HFFc6 (cell line): ENCODE measurements at places on chromosomes 3 and 15.

- H3K4me1 ChIP-seq: peaks cover 13% of the 10 kb centered on the region
- no peaks in the 10 kb centered on the region for H3K36me3 ChIP-seq
- no peak overlapping the region for H3K27ac ChIP-seq
- peaks cover 25% of the 10 kb centered on the region for H3K27me3 ChIP-seq
These were observed 44.4 kb downstream of the AQP9 start for GRCh38 chr15:58182460-58183163.

DNA sequence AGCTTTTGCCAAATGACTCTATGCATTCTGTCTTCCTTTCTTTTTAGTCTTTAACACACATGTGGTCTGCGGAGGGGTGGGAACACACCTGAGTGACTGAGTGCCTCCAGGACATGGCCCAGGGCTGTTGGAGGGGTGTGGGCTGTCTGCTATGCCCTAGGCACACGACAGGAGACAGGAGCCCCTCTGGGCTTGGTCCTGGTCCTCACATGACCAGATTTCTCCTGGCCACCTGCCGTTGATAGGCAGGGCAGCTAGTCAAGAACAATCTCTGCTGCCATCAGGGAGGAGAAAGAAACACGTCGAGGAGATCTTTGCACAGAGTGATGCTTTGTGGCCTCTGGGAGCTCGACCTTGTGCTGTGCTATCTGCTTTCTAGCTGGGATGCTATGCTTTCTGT, 176.6 kb downstream of the KLF13 start:
- peaks cover 22% of the 10 kb centered on the region for H3K27me3 ChIP-seq
- no peaks in the 10 kb centered on the region for H3K36me3 ChIP-seq
- H3K4me3 ChIP-seq: no peak overlapping the region
- H3K27ac ChIP-seq: no peak overlapping the region

- H3K36me3 ChIP-seq: no peaks in the 10 kb centered on the region
- peak; percentile 12 for DNase-seq
- peaks cover 18% of the 10 kb centered on the region for H3K27me3 ChIP-seq
- H3K4me3 ChIP-seq: no peak overlapping the region
- H3K4me1 ChIP-seq: peaks cover 51% of the 10 kb centered on the region
These were observed 16.0 kb upstream of the PCOLCE2 start for GRCh38 chr3:142904639-142905436.

DNA sequence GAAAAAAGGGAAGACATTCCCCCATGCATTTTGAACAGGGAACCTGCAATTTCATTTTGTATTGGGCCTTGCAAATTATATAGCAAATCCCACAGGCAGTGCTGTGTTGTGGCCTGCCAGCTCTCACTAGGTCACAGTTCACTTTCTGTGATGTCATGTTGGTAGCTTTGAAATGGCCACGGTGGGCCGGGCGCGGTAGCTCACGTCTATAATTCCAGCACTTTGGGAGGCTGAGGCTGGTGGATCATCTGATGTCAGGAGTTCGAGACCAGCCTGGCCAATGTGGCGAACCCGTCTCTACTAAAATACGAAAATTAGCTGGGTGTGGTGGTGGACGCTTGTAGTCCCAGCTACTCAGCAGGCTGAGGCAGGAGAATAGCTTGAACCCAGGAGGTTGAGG, 27.0 kb upstream of the C15orf39 start:
- H3K36me3 ChIP-seq: peaks cover 2% of the 10 kb centered on the region; the same call in 1 of the 2 replicates
- H3K27ac ChIP-seq: no peak overlapping the region
- peaks cover 14% of the 10 kb centered on the region for H3K27me3 ChIP-seq
- no peak overlapping the region for H3K4me3 ChIP-seq
- no peak for DNase-seq

- H3K36me3 ChIP-seq: no peaks in the 10 kb centered on the region
- H3K4me3 ChIP-seq: no peak overlapping the region
- H3K4me1 ChIP-seq: no peaks in the 10 kb centered on the region
- no peak overlapping the region for H3K27ac ChIP-seq
These were observed 24.0 kb downstream of the PLA2G4B start for GRCh38 chr15:41862515-41863116.

GRCh38 chr15:27210176-27210575, 239.2 kb downstream of the GABRG3 start:
- DNase-seq: no peak
- no peak overlapping the region for H3K4me3 ChIP-seq
- H3K27ac ChIP-seq: no peak overlapping the region
- H3K4me1 ChIP-seq: no peaks in the 10 kb centered on the region
- no peaks in the 10 kb centered on the region for H3K27me3 ChIP-seq

DNA sequence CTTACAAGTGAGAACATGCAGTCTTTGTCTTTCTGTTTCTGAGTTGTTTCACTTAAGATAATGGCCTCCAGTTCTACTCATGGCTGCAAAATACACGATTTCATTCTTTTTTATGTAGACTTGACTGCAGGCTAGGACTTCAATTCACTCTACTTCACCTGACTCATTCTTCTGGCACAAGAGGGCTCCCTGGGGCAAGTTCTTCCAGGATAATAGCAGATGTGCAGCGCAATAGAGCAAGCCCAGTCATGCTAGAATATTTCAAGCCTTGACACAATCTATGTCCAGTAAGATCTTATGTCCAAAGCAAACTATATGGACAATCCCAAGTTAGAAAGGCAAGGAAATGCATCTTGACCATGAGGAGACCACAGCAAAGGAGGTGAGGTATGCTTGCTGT, 211.7 kb upstream of the GADL1 start:
- H3K27me3 ChIP-seq: peaks cover 2% of the 10 kb centered on the region; the same call in 1 of the 2 replicates
- H3K4me1 ChIP-seq: peaks cover 56% of the 10 kb centered on the region
- H3K27ac ChIP-seq: peak overlapping the region; percentile 85
- peak; percentile 89 for DNase-seq
- peak overlapping the region; percentile 69 for H3K4me3 ChIP-seq

DNA sequence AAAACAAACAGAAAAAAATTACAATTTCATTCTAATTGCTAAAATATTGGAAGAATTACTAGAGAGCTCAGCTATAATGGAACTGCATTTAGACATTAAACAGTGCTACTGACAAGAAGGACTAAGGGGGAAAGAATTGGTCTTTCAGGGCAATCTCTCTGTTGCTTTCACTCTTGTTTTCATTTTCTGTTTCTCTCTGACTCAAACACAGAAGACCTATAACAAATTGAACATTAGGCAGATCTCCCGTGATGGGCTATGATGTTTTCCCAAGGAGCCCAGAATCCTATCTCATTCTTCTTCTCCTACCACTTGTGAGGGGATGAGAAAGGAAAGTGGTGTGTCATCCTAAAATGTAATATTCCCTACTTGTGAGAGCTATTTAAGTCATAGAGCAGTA, 358.0 kb upstream of the TGFBR2 start:
- H3K4me1 ChIP-seq: peaks cover 29% of the 10 kb centered on the region
- no peak for DNase-seq
- peaks cover 5% of the 10 kb centered on the region for H3K36me3 ChIP-seq
- no peaks in the 10 kb centered on the region; the same call in 1 of the 2 replicates for H3K27me3 ChIP-seq
- no peak overlapping the region for H3K4me3 ChIP-seq

DNA sequence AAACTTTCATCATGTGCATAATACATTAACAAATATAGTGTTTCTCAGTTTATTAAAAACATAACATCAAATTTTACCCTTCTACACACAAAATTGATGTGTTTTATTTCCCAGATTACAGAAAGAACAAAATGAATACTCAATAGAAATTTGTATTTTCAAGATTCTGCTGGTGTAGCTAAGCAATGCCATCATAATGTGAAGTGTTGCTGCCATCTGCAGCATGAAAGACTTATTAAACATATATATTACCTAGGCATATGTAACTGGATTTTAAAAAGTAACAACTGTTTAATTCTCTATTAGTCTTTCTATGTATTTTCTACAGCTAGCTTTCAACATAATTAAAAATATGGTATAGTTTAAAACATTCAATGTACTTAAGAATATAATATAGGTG, 27.5 kb downstream of the PLSCR5 start:
- peaks cover 8% of the 10 kb centered on the region for H3K36me3 ChIP-seq
- no peaks in the 10 kb centered on the region for H3K27me3 ChIP-seq
- H3K4me1 ChIP-seq: peaks cover 19% of the 10 kb centered on the region
- peak; percentile 39 for DNase-seq

- no peaks in the 10 kb centered on the region for H3K4me1 ChIP-seq
- no peak for DNase-seq
- H3K27ac ChIP-seq: no peak overlapping the region
- H3K36me3 ChIP-seq: no peaks in the 10 kb centered on the region
These were observed 76.9 kb downstream of the SAMMSON start for GRCh38 chr3:70076396-70076795.

DNA sequence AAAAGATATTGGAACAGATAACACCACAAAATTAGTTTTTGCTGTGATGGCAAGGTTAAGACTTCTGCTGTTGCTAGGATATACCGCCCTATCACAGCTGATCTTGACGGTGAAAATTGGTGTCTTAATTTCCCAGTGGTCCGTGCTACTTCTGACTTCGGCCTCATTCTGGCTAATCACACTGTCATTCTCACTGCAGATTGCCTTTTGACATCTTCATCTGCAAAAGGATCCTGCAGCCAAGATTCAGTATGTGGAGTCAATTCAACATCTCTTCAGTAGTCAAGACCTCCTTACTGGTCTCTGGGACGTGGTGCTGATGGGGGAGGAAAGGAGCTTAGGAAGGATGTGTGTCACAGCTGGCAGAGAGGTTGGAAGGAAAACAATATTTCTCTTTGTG, 438.6 kb downstream of the WDR72 start:
- DNase-seq: no peak
- H3K4me1 ChIP-seq: no peaks in the 10 kb centered on the region
- no peaks in the 10 kb centered on the region for H3K27me3 ChIP-seq
- H3K36me3 ChIP-seq: no peaks in the 10 kb centered on the region
- no peak overlapping the region for H3K27ac ChIP-seq

DNA sequence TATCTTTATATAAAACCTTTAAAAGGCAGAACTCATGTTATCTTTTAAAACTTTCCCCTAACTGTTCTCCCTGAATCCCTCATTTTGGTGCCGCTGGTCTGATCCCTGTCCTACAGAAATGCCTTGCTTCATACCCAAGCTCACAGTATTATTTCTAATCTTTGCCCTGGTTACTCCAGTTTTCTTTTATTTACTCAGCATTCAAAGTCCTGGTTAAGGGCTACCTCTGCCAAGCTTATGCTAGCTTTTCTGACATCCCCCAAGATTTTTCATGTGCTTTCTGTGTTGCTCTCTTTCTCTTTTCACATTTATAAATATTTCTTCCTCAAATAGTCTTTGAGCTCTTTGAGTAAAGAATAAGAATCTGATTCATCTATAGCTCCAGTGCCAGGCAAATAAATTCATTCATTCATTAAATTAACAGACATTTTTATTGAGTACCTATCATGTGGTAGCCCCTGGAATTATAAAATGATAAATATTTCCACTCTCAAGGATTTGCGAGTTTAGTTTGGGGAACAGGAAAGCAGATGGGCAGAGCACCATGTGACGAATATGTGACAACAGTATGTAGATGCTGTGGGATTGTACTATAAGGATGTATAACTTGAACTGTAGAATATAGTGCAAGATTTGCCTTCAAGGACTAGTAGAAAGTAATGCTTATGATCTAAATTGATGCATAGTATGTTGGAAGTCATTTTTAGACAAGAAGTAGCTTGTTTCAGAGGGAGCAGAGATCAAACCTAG, 247.5 kb downstream of the LPP start:
- H3K36me3 ChIP-seq: peaks cover 17% of the 10 kb centered on the region
- no peak overlapping the region for H3K27ac ChIP-seq
- DNase-seq: no peak
- no peaks in the 10 kb centered on the region for H3K27me3 ChIP-seq

DNA sequence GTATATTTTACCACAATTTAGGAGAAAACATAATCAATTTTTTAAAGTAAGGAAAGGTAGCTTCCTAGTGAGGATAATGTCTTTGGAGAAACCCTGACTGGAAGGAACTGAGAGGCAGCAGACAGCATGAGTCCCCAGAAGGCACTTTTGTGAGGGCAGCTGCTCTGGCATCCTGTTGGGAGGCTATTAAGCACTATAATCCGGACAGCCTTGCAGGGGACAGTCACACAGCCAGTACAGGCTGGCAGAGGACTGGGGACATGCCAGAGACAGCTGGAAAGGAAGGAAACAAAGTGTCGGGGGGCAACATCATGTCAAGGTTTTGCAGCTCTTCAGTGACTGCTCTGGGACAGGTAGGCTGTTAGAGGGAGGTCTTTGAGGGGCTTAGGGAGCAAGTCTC, 15.7 kb downstream of the ACAN start:
- H3K36me3 ChIP-seq: no peaks in the 10 kb centered on the region
- no peak overlapping the region for H3K4me3 ChIP-seq
- peaks cover 64% of the 10 kb centered on the region for H3K27me3 ChIP-seq

GRCh38 chr3:194421-194820, 2.1 kb upstream of the CHL1 start:
- no peaks in the 10 kb centered on the region for H3K4me1 ChIP-seq
- peaks cover 6% of the 10 kb centered on the region; the same call in 1 of the 2 replicates for H3K36me3 ChIP-seq
- H3K27ac ChIP-seq: no peak overlapping the region
- DNase-seq: no peak
- H3K27me3 ChIP-seq: no peaks in the 10 kb centered on the region

DNA sequence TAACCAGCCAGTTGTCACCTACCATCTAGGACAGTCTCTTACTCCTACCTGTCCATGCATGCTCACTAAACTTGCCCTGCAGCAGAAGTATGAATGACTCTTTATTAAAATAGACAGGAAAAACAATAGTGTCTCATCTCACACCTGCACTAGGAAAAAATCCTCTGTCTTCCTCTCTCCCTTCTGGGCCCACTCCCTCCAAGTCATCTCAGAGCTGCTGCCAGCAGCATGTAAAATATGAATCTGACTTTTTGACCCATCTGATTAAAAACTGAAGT, 93.5 kb upstream of the THBS1 start:
- H3K27ac ChIP-seq: no peak overlapping the region
- no peak for DNase-seq
- H3K4me3 ChIP-seq: no peak overlapping the region
- H3K36me3 ChIP-seq: no peaks in the 10 kb centered on the region; the same call in 1 of the 2 replicates

GRCh38 chr3:75171630-75172230, 492.4 kb upstream of the FRG2C start:
- H3K4me1 ChIP-seq: peaks cover 1% of the 10 kb centered on the region; the same call in 1 of the 2 replicates
- H3K27me3 ChIP-seq: peaks cover 1% of the 10 kb centered on the region; the same call in 1 of the 2 replicates
- peak; percentile 4 for DNase-seq
- no peak overlapping the region for H3K4me3 ChIP-seq
- no peak overlapping the region for H3K27ac ChIP-seq
- H3K36me3 ChIP-seq: no peaks in the 10 kb centered on the region

DNA sequence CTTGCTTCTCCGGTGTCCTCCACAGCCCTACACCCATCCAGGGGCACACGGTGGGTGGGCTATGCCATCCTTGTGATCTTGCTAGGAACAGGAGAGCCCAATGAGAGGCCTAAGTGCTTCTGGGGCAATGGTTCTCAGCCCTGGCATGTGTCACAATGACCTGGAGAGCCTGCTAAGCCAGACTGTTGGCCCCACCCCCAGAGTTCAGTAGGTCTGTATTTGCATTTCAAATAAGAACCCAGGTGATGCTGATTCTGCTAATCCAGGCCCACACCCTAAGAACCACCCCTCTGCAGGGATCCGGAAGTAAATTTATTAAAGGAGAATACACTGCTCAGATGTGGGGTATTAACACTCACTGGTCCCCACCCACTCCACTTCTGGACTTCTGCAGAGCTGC, 57.9 kb downstream of the RORA start:
- DNase-seq: no peak
- H3K4me3 ChIP-seq: no peak overlapping the region
- peaks cover 3% of the 10 kb centered on the region for H3K27me3 ChIP-seq
- H3K27ac ChIP-seq: no peak overlapping the region
- H3K4me1 ChIP-seq: no peaks in the 10 kb centered on the region

GRCh38 chr3:187914231-187914630, 169.0 kb upstream of the BCL6 start:
- no peaks in the 10 kb centered on the region for H3K36me3 ChIP-seq
- H3K4me3 ChIP-seq: no peak overlapping the region
- peaks cover 54% of the 10 kb centered on the region for H3K4me1 ChIP-seq
- H3K27me3 ChIP-seq: no peaks in the 10 kb centered on the region; the same call in 1 of the 2 replicates
- H3K27ac ChIP-seq: no peak overlapping the region
- DNase-seq: no peak
